ENCODE measurements at places on chromosomes 11 and 22.

DNA sequence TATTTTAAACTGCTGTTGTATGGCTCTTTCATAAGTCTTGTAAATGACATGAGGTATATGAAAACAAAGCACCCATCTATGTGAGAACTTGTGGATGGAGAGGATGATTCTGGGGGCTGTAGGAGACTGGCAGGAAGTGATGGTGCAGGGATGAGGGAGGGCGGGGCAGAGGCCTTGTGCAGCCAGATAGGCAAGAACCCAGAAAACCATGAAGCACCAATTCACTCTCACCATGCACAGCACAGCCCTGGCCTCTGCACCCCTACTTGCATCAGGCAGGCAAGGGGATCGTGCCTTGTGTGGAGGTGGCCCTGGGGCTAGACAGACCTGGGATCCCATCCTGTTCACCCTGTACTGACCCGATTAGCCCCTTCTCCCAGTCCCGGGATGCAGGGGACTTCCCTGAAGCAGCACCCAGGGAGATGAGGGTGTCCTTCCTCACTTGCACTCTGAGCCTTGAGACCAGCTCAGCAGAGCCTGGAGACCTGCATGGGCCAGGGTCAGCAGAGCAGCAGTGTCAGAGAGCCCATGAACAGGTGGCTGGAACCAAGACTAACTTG, 85.5 kb downstream of the MORC2 start:
- DNase-seq, result no peak

DNA sequence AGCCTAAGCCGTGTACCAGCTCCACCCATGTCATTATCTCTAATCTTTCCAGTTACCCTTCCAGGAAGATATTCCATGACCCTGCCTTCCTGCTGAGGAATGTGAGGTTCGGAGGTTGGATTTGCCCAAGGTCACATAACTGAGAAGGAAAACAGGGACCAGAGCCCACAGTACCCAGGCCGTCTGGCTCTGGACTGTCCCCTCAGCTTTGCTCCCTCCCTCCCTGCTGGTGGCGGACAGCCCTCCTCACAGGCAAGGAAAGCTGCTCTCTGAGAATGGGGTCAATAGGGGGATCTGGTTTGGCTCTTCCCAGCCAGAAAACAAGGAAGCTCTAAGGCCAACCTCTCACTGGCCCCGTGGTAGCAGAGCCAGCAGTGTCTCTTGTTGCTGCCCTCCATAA, 63.3 kb downstream of the SYN3 start:
- no peak for DNase-seq

GRCh38 chr11:8566613-8567210, 27.3 kb downstream of the STK33 start:
- DNase-seq, result no peak

GRCh38 chr11:62933285-62933684, 12.1 kb upstream of the CHRM1 start:
- no peak for DNase-seq

DNA sequence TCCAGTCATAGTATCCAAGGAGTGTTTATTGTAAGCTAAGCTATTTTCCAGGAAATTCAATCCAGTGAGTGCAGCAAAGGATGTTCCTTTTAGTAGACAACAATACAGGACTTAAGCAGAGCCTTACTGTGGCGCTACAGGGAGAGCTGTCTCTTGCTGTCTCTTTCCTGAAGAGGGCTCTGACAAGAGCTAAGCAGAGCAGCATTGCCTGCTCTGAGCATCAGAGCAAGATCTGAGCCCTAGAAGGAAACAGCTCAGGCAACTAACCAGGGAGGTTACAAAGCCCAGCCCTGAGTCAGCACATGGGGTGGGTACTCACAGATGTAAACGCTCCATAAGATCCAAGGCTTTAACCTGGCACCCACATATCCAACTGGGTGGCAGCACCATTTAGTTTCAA, 8.0 kb downstream of the LAYN start:
- no peak for DNase-seq

DNA sequence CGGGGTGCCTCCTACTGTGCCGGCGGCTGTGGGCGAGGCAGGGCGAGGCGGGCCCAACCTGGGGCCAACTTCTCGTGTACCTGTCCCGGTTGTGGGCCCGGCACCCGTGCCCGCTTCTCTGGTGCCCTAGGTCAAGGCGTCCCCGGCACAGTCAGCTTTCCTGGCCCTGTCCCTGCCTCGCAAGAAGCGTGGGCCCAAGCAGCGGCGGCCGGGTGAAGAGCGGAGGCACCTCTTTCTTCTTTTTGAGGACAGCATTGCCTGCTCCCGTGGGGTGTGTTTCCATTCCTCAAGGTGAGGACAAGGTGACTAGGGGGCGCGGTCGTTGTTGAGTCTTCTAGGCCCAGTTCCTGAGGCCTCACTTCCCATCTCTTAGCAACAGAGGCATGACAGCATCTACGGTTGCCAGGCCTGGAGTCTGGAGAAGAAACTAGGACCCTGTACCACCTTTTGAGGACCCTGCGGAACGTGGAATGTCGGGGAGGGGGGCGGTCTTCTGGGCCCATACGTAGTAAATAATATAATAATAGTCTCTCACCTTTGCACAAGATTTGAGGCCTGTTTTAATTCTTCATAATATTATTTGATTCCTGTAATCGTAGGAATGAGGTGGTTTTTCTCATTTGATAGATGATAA, 418 bp downstream of the ACO2 start:
- peak; percentile 56 for DNase-seq

DNA sequence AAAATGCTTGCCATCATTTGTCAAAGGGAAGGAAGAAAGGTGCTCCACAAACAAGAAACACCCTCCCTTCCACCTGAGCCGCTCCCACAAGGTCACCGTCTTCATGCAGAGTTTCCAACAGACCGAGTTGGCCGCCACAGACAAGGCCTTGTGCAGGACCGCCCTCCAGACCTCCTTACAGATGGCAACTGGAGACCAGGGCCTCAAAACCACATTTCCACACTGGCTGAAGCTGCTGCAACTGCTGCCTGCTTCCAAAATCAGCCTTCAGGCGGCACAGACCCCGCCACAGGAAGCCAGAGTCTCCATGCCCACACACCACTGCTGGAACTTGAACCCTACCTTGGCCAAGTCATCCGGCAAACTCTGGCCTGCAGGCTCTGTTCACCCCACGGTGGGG, 6.3 kb downstream of the DEAF1 start:
- DNase-seq, result no peak

DNA sequence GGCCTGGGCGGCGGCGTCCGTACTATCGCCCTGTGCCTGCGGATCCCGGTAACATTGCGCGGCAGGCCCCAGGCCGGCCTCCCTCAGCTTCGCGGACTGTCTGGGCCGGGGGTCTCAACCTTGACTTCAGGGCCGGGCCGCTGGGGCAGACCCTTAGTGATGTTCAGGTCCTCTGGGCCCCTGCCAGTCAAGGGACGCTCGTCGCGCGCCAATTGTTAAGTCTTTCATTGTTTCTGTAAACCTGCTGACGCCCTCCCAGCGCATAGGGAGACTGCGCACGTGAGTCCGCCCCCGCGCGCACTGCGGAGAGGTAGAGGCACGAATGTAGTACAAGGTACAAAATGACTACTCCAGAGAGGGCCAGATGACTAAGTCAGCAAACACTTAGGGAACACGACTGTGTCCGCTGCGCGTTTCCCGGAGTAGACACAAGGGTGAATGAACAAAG, 451 bp upstream of the HDHD5 start:
- DNase-seq, result peak; percentile 86

GRCh38 chr11:72012091-72012630, 13.5 kb downstream of the IL18BP start:
- DNase-seq, result no peak

DNA sequence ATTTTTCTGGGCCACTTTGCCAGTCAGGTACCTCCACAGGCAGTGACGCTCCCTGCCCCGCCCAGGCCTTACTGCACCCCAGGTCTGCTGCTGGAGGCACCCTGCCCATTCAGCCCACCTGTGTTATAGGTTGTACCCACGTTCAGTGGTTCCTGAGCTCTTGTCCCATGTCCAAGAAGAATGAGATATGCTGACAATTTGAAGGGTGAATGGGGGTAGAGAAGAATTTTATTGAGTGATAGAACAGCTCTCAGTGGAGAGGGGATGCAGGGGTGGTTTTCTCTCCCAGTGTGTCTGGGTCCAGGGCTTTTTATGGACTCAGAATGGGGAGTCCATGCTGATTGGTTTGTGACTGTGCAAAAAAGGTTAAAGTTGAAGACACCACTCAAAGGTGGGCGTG, 149.7 kb downstream of the LDLRAD3 start:
- DNase-seq, result no peak

DNA sequence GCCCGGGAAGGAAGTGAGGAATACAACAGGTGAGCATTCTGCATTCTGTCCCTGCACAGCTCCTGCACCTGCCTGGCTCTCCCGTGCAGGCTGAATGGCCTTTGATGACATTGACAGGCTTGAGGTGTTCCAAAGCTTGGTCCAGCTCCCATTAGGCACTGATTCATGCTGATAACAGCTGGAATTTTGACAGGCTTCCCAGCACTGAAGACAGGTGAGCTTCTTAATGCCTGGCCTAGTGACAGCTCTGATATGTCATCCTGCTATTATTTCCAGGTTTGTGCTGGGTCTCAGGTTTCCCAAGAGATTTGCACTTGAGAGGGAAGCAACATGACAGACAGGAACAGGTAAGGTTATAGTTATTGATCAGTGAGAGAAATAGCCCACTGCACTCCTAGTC, 58.0 kb upstream of the MTNR1B start:
- DNase-seq, result no peak

DNA sequence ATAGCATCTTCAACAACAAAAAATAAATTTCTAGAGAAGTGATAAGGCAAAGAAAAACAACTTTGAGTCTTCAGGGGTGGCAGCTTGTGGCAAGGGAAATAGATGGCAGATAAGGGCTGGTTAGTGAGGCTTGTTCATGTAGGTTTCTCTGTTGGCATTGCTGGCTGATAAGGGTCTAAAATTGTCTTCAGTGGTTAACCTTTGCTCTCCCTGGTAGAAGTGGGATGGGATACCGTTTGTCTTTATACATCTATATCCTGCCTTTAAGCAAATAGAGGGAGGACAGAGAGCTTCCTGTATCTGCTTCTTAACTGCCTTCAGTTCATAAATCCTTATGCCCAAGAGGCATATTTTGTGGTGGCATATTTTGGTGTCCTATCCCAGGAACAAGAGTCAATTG, 57.1 kb downstream of the TRAF6 start:
- no peak for DNase-seq

DNA sequence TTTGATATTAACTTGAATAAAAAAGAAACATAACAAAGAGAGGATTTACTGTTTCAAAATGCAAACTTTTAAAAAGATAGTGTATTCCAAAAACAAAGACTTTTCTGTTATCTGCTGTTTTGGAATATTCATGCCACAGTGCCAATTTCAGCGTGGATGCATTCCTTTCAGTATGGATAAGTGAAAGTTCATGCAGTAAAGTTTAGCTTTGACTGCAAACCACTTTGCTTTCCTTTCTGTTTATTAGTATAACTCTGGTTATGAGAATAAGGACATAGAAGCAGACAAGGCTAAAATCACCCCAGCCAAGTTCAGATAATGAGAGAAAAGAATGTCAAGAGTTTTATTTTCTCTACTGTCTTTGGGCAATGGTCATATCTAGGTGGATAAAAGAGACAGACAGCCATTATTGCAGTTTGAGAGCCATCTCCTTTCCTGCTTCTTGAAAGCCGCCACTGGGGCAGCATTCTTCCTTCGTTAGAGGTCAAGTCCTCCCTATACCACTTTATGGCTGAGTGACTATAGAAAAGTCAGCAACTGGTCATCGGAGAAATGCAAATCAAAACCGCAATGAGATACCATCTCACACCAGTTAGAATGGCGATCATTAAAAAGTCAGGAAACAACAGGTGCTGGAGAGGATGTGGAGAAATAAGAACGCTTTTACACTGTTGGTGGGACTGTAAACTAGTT, 82.4 kb upstream of the BLID start:
- DNase-seq, result no peak

DNA sequence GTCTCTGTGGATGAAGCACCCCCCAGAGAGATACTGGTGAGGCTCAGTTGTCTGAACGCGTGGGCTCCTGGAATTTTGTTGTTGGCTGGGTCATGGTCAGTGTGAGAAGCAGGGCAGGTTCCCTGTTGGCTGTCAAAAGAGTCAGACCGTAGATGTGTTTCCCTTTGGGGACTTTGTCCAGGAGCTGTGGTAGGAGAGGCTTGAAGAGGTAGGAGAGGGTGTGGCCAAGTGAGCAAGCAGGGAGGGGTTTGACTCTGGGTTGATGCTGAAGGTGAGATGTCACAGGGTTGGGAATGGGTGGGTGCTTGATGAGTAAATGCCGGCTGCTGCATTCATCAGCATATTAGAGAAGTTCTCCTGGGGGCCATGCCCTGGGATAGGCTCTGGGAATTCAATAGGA, 803.2 kb downstream of the TBC1D22A start:
- no peak for DNase-seq

Data from activated CD4-positive, alpha-beta T cell treated with anti-CD3 and anti-CD28 coated beads for 48 hours (primary cell).